Forelimb muscle (tissue), 1 donor: ENCODE measurements at places on chromosomes 7 and 10. TPM values are rescaled to one million over a fixed set of nuclear protein-coding genes. Genes with fewer than 3 reads are reported as not detected.

NPVF gene
- polyA plus RNA-seq = not detected

GIMAP2 gene
- polyA plus RNA-seq = 5.4 TPM

PRKCQ gene
- 16.3 TPM for polyA plus RNA-seq

GIMAP5 gene
- 7.7 TPM for polyA plus RNA-seq

DNA sequence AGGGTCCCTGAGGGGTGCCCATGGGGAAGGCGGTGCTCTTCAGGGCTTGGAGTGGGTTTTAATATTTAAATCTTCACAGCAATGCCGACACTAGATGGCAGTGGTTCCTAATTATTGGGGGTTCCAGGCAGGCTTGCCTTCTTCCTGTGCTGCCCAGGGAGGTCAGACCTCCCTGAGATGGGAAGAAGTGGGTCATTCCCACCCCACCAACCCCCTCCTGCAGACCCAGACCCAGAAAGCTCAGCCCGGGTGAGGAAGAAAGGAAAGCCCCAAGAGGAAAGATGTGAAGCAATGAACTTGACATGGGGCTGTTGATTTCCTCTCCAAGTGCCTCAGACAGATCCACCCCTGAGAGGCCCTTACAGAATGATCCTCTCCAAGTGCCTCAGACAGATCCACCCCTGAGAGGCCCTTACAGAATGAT is 85.1 kb upstream of the LANCL2 start:
- peak; percentile 50 for DNase-seq

GRCh38 chr10:6729071-6729774 is 149.1 kb upstream of the PRKCQ start:
- peak; percentile 54 for DNase-seq

GRCh38 chr7:98294798-98295382 is 13.4 kb downstream of the BRI3 start:
- no peak for DNase-seq

DNA sequence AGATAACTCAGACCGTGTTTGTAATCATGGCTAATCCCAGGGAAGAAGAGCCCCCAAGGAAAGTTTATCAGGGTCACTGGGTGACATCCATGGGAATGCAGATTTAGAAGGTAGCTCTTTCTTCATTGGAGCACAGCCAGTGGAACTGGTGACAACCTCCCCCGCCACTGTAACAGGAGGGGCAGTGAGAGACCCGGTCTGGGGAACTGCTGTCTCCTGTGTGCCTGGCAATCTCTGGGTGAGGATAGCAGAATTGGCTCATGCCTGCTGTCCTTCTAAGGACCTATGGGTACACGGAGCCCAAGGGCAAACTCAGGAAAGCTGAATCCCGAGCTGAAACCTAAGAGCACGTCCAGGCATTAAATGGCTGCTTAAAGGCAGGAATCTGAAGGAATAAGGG is 341.6 kb downstream of the ABCA13 start:
- DNase-seq = no peak

DNA sequence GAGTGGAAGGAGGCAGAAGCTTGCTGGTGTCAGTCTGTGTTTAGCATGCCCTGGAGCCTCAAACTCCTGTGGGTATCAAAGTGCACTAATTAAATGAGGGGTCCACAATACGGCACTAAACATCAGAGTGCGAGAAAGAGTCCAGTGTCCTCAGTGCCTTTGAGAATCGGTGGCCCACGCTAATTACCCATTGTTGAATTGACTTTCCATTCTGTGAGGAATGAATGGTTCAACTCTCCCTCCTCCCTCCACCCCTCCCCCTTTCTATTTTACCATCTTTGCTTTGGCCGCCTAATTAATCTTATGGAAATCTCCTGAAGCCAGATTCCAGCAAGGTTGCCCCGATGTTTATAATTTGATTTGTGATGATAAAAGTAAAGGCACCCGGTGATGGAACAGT is 217.8 kb downstream of the TFEC start:
- DNase-seq = no peak

GRCh38 chr7:18896343-18896975 is 221.0 kb downstream of the TWIST1 start:
- no peak for DNase-seq
